ENCODE measurements at places on chromosomes 12 and 14.

DNA sequence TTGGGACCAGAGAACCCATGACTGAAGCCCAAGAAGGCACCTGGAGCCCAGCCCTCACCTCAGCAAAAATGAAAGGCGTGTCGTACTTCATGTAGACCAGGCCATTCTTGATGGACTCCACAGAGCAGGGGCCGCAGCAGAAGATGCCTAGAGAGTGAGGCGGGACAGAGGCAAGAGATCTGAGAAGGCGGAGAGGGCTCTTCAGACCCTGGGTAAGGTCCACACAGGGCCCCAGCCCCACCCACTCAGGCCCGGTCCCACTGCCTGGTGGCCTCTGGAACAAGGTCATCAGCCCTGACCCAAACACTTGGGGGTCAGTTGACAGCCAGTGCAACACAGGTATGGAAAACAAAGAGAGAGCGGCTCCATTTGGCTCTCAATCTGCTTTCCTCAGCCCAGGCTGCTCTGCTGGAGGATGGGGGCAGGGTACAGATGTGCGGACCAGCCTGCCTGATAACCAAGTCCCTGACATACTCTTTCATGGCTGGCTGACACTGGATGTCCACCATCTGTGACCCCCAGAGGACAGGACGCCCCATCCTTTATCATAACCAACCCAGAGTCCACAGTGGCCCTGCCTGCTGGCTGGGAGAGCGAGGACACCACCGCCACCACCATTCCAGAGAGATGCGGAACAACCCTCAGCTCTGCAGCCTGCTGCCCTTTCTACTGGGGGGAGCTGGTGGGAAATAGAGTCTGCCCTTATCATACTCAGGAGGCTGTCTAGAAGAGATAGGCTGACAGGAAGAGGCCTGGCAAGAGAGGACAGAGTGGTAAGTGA, 6.9 kb downstream of the TGM1 start:
- no peak for DNase-seq

DNA sequence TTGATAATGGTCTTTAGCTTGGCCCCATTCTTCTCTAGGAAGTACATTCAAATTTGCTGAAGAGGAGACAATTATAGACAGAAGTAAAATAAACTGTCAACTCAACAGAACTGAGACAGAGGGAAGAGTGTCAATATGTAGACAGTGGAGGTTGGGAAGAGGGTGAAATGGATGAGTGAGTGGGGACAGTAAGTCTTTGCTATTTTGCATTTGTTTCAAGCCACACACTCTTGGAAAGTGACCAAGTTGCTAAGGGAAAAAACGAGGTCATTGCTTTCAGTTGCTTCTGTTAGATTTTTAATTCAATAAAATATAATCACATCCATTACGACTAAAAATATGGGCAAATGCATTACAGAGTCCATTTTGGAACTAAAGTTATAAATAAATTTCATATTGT, 47.8 kb downstream of the BTBD7 start:
- DNase-seq = no peak

DNA sequence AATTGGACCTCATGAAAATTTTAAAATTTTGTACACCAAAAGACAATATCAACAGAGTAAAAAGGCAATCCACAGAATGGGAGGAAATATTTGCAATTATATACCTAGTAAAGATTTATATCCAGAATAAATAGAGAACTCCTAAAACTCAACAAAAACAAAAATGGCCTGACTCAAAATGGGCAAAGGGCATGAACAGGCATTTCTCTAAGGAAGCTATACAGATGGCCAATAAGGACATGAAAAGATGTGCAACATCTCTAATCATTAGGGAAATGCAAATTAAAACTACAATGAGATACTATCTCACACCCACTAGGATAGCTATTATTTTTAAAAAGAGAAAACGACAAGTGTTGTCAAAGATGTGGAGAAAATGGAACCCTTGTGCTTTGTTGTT, 10.9 kb upstream of the APOF start:
- DNase-seq = no peak

- no peak for DNase-seq
Measured at GRCh38 chr12:24864796-24865125, 84.1 kb downstream of the BCAT1 start.

- no peak for DNase-seq
Measured at GRCh38 chr14:20661197-20661596, 19.7 kb upstream of the OR6S1 start.

GRCh38 chr12:75784591-75784990, 247.0 kb downstream of the PHLDA1 start:
- DNase-seq = no peak

GRCh38 chr12:88784166-88784565, 203.9 kb upstream of the KITLG start:
- no peak for DNase-seq

DNA sequence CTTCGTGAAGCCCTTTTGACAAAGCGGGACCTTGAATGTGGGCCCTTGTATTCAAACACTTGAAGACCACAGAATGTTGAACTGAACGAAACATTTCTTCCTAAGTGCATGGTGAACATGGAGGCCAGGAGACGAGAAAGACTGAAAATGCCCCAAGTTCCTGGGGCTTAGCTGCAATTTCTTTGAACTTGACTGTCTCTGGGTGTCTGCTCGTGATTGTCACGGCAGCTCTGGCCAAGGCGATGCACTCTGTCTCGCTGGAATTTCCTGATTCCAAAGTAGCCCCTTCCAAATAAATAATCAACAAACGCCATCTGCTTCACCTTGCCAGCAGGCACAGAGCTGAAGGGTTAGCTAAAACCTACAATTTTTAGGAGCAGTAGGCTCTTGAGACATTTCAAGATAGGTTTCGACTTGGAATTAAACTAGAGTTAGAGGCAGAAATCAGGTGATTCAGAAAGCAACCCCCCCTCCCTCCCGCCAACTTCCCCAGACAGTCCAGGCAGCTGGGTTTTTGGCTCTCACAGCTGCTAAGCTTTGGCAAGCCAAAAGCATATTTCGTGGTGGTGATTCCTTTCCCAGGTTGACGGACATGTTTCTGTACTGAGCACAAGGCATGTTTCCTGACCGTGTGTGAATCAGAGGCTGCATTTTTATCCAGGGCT, 13.5 kb upstream of the IRF2BPL start:
- DNase-seq = no peak

DNA sequence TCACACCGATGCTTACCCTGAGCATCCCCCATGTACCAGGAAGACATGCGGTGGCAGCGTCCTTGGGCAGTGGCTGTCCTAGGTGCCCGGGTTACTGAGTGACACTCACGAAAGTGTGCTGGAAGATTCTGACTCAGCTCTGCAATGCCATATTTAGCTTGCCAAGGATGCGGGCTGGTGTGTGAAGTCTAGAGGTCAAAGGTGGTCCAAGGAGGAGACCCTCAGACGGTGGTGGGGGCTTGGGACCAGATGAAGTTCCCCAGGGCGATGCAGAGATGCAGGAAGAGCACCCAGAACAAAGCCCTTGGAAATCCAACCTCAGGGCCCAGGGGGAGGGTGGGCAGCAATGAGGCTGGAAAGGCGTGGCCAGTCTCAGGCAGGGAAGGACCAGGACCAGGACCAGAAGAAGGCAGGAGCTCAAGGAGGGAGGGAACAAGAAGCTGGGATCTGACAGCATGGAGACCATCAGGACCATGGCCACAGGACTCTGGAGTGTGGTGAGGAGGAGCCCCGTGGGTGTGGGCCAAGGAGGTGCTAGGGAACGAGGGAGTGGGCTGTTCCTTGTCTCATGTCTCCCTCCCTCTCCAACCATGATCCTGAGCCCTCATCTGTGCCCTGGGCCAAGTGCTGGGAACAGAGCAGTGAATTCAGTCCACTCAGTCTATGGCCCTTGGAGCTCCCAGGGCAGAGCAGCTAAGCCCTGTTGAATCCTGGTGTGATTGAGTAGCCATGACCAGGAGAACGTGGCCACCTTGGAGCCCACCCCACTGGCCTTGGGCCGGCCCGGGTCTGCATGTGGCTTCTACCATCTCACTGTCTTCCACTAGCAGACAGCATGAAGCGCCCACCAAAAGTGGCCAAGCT, 310.1 kb upstream of the DIO3 start:
- no peak for DNase-seq

DNA sequence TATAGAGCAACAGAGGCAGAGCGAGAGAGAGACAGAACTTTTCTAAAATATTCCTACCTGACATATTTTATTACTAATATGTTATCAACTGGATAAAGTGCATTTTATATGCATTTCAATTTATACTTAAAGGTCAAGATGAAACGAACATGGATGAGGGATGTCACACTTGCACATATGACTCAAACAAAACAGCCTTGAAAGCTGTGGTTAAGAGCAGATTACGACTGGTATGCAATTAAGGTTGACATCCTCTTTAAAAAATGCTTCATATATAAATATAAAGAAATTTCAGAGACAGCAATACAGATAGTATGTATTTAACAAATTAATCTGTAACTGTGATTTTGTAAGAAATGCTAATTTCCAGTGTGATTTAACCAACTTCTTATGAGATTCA, 52.5 kb downstream of the LMO3 start:
- DNase-seq = no peak
